ENCODE measurements at places on chromosomes 7 and 10. TPM values are rescaled to one million over a fixed set of nuclear protein-coding genes. Genes with fewer than 3 reads are reported as not detected.

DNA sequence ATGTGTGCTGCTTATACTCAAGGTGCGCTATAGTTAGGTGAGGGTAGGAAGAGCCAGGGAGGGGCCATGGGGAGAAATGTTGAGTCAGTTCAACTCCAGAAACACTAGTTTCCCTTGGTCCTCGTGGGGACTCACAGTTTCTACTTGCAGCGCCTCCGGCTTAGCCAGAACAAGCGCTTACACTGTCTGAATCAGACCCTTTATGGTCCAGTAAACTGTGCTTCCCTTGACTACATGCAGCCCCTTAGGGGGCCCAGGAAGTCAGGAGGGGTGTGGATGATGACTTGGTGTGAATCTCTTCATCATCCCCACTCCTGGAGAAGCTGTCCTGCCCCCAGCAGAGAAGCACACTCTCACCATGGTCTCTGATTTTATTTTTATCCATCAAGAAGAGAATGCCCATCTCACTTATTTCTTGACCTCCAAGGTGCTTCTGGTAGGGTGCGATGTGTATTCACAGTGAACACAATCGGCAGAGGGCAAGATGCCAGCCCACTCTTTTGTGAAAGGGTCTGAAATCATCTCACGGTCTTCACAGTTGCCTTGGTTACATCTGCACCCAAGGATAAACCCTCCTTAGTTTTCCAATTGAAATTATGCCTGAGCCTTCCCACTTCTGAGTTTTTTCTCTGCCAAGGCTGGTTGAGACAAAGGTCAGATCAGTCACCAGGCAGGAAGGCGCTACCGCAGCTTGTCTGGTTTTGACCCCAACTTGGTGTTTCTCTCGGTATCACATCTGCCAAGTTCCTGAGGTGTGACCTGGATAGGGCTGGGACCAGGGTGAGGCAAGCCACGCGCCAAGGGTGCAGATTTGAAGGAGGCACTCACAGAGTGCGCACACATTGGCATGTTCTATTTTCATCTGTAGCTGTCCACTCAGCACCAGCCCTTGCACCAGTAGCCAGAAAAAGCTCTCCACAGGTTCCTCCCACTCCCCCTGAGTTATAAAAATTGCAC lies 62.7 kb upstream of the LRRC4 start:
- H3K4me3 ChIP-seq = no peak overlapping the region
- peaks cover 40% of the 10 kb centered on the region for H3K36me3 ChIP-seq
- no peaks in the 10 kb centered on the region for H3K27me3 ChIP-seq
- H3K4me1 ChIP-seq = no peaks in the 10 kb centered on the region
- DNase-seq = no peak
- no peak overlapping the region for H3K27ac ChIP-seq

DNA sequence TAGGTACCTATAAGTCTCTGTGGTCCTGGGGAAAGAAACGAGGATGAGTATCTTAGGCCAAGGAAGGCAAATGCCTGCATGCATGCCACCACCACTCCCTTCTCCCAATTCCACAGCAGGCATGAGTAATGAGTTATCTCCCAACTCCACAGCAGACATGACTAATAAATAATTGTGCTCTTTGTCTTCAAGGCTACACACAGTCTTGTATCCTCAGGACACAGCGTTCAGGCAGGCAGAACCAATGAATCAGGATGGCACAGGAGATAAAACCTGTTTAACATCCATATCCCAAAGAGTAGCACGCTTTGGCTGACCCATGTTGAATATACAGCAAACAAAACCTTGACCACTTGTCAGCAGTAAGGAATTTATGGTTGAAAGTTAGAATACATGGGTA lies 229.7 kb upstream of the NFE2L3 start:
- H3K27ac ChIP-seq = no peak overlapping the region
- H3K4me3 ChIP-seq = no peak overlapping the region
- no peaks in the 10 kb centered on the region for H3K36me3 ChIP-seq
- H3K4me1 ChIP-seq = no peaks in the 10 kb centered on the region
- DNase-seq = no peak

DNA sequence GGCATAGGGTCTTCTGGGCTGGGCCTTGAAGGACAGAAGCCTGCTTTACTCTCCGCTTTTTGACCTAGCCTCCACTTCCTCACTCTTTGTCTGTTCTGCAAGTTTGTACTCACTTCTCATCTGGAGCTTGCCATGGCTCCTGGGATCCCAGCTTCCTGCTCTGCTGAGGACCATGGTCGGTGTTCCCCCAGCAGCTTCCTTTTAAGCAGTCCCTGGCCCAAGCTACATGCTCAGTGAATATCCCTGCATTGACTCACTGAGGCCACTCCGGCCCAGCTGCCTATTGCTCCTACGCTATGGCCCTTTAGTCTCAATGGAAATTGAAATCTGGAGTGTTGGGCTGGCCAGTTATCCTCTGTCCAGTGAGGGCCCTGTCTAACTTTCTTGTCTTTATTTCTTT lies 427.7 kb downstream of the RPS24 start:
- H3K4me1 ChIP-seq = no peaks in the 10 kb centered on the region
- H3K36me3 ChIP-seq = no peaks in the 10 kb centered on the region
- H3K4me3 ChIP-seq = no peak overlapping the region
- H3K27me3 ChIP-seq = peaks cover 79% of the 10 kb centered on the region
- no peak for DNase-seq

DNA sequence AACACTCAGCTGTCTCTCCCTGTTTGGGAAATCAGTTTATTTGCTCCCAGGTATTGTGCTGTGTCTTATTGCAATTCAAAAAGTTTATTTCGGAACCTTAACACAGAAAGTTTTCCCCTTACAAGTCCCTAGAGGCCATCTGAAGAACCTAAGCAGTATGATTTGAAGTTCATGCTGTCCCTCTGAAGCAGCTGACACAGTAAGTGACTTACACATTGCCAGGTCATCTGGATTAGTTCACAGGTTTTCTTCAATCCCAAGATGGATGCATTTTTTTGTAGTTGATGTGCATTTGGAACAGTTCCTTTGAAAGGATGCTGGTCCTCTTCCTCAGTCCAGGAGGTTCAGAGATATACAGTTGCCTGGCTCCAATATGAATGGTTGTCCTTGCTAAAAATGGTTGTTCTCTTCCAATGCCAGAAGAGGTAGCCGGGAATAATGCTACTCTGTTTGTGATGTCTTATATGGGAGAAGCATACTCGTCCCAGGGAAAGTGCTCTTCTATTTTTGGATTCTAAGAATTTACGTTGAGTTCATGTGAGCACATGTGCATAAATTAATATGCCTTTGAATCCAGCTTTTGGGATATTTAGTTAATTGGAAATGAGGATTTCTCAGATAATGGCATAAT lies 183.5 kb upstream of the PHYHIPL start:
- no peak for DNase-seq
- H3K27me3 ChIP-seq = peaks cover 40% of the 10 kb centered on the region
- no peak overlapping the region for H3K27ac ChIP-seq
- no peak overlapping the region for H3K4me3 ChIP-seq

DNA sequence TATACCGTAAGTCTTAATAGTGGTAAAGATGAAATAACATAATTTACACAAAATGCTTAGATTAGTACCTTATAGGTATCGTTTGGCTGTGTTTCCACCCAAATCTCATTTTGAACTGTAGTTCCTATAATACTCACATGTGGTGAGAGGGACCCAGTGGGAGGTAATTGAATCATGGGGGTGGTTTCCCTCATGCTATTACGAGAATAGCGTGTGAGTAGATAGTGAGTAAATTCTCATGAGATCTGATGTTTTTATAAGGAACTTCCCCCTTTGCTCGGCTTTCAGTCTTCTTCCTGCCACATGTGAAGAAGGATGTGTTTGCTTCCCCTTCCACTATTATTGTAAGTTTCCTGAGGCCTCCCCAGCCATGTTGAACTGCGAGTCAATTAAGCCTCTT lies 426.3 kb upstream of the POT1 start:
- no peaks in the 10 kb centered on the region for H3K27me3 ChIP-seq
- H3K36me3 ChIP-seq = no peaks in the 10 kb centered on the region
- H3K27ac ChIP-seq = no peak overlapping the region
- H3K4me3 ChIP-seq = no peak overlapping the region
- H3K4me1 ChIP-seq = no peaks in the 10 kb centered on the region
- no peak for DNase-seq

- H3K27me3 ChIP-seq = no peaks in the 10 kb centered on the region
- no peaks in the 10 kb centered on the region for H3K36me3 ChIP-seq
- peaks cover 26% of the 10 kb centered on the region for H3K4me1 ChIP-seq
- no peak overlapping the region for H3K27ac ChIP-seq
- no peak for DNase-seq
- H3K4me3 ChIP-seq = no peak overlapping the region
Observed at GRCh38 chr10:3972460-3973301, 187.7 kb upstream of the KLF6 start.

- H3K36me3 ChIP-seq = no peaks in the 10 kb centered on the region
- no peak overlapping the region for H3K4me3 ChIP-seq
- no peaks in the 10 kb centered on the region for H3K4me1 ChIP-seq
- H3K27ac ChIP-seq = no peak overlapping the region
- peaks cover 64% of the 10 kb centered on the region for H3K27me3 ChIP-seq
Observed at GRCh38 chr10:26222563-26222962, 6.0 kb downstream of the GAD2 start.

DNA sequence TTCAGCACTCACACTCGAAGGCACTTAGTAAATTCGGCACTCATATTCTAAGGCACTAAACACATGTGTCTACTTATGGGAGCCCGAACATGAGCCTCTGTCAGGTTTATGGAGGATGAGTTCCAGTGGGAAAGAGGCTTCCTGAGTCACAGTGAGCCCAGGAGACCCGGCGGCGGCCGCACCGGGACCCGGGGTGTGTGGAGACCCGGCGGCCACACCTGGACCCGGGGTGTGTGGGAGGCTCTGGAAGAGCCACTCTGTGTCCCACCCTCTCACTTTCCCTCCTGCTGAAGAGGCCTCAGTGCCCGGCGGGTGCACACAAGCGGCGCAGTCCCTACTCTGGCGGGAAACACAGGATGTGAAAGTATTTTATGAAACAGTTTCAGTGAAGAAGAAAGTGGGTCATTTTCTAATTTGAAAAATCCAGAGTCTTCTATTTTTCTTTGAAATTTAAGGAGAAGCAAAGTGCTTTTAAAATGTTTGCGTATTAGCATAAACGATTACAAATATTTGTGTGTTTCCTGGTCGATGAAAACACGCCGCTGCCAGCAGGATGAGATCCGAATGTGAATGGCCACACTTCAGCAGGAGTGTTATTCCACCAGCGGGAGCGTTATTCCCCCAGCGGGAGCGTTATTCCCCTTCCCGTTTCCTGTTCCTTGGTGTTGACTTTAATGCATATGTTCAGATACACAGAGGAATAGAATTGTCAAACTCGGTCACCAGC lies 625.1 kb downstream of the DNAJB6 start:
- H3K4me3 ChIP-seq = no peak overlapping the region
- H3K27me3 ChIP-seq = no peaks in the 10 kb centered on the region
- DNase-seq = no peak
- H3K36me3 ChIP-seq = no peaks in the 10 kb centered on the region

GRCh38 chr7:77665161-77665560 lies 31.1 kb upstream of the RSBN1L start:
- no peak overlapping the region for H3K27ac ChIP-seq
- H3K4me1 ChIP-seq = no peaks in the 10 kb centered on the region
- H3K4me3 ChIP-seq = no peak overlapping the region
- no peaks in the 10 kb centered on the region for H3K36me3 ChIP-seq

- no peaks in the 10 kb centered on the region for H3K36me3 ChIP-seq
- no peak for DNase-seq
- H3K4me1 ChIP-seq = peaks cover 27% of the 10 kb centered on the region
- no peaks in the 10 kb centered on the region for H3K27me3 ChIP-seq
- no peak overlapping the region for H3K27ac ChIP-seq
- no peak overlapping the region for H3K4me3 ChIP-seq
Observed at GRCh38 chr7:155222061-155222460, 75.6 kb upstream of the INSIG1 start.

RBP4 gene
- 1.5 TPM for total RNA-seq

TRIL gene
- 0.47 TPM for total RNA-seq

UNCX gene
- not detected for total RNA-seq

CCDC172 gene
- total RNA-seq = not detected

HKDC1 gene
- 112 TPM for total RNA-seq

Measured in Calu3 (cell line).